Daoy (cell line): ENCODE measurements at places on chromosomes 1 and 21. TPM values are rescaled to one million over a fixed set of nuclear protein-coding genes. Genes with fewer than 3 reads are reported as not detected.
A peak's percentile ranks its signal among the peaks of the same experiment; 100 is the strongest.

Gene MAP3K21
- 2.7 and 3.2 TPM in 2 replicates for total RNA-seq

Gene GBP4
- total RNA-seq = 8.3 and 9.5 TPM in 2 replicates

Gene LDLRAD1
- not detected in 2 replicates for total RNA-seq

DNA sequence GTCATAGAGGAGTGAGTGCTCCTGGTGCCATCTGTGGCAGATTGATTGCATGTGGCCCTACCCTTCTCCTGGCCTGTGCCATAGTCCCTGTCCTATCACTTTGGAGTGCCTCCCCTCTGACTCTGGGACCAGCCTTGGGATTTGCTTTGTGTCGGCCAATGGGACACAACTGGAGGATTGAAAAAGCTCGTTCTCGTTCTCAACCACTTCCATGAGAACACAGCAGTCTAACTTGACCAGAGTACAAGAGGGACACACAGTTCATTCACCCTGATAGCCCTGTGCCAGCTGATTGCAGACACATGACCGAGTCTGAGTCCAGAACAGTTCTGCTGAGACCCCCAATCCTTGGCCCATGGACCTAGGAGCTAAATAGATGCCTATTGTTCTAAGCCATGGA is 47.8 kb downstream of the C1orf198 start:
- DNase-seq = no peak

- peak; percentile 94 for DNase-seq
Measured at GRCh38 chr1:212595787-212596714, 12.5 kb upstream of the ATF3 start.

Gene TUFT1
- total RNA-seq = 17.9 and 19.4 TPM in 2 replicates

DNA sequence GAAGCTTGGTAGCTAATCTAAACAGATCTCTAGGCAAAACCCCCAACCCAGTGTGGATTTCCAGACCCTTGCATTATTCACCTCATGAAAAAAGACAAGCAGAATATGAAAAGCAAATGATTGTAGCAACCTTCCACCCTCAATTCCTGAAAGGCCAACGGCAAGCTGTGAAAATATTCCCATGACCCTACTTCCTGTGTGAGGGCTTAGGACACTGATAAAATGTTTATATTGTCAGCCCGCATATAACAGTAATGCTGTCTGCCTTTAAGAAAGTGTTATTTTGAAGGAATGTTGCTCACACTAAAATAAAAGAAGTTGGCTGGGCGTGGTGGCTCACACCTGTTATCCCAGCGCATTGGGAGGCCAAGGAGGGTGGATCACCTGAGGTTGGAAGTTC is 233.5 kb upstream of the NRIP1 start:
- no peak for DNase-seq

- DNase-seq = no peak
Measured at GRCh38 chr1:197390856-197391255, 122.8 kb downstream of the CRB1 start.

Gene COL11A1
- total RNA-seq = not detected in 2 replicates

- DNase-seq = no peak
Measured at GRCh38 chr1:2882966-2883696, 81.6 kb upstream of the TTC34 start.

GRCh38 chr1:226064816-226065248 is 2.3 kb downstream of the H3-3A start:
- peak; percentile 48 for DNase-seq

- DNase-seq = no peak
Measured at GRCh38 chr1:225825607-225826007, 15.7 kb downstream of the EPHX1 start.

DNA sequence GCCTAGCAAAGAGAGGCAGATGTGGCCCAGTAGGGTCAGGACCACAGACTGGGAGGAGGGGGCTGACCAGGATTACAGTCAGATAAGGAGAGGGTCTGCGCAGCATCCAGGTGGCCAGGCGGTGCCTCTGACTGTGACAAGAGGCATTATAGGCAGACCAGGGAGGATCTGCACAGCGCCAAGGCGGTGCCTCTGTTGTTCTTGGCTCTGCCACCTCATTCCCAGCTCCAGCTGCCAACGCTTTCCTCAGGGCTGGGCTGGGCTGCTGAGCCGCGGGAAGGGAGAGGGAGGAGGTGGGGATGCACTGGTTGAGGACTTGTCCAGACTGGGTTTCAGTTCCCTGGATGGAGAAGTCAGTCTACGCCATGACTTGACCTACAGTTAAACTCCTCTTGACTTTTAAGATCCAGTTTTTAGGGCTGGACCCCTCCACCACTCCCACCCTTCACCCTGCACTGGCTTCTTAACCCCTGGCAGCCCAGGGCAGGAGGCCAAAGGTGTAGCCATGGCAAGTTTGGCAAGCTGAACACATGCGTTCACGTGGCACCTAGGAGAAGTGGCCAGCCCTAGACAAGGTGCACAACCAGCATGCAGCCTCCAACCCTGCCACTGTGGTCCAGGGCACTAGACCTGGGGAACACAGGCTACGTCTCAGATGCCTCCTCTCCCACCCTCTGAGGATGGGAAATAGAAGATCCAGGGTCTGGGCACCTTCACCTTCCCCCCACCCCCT is 4.5 kb upstream of the CRABP2 start:
- DNase-seq = peak; percentile 93

DNA sequence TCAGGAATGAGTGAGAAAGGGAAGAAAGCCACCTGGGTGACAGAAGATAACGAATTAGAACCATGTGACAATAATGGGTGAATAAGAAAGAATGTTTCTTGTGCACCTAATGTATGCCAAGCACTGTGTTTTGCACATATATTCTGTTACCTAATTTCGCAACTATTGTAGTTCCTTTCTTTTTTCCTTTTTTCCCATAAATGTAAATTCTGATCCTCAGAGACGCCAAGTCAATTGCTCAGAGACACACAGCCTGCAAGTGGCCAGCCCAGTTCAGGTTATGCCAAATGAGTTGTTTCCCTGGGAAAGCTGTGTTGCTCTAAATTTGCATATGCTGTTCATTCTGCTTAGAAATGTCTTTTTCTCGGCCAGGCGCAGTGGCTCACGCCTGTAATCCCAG is 1.7 kb upstream of the RSPO1 start:
- DNase-seq = no peak

Gene LIX1L
- total RNA-seq = 16.0 and 21.0 TPM in 2 replicates

DNA sequence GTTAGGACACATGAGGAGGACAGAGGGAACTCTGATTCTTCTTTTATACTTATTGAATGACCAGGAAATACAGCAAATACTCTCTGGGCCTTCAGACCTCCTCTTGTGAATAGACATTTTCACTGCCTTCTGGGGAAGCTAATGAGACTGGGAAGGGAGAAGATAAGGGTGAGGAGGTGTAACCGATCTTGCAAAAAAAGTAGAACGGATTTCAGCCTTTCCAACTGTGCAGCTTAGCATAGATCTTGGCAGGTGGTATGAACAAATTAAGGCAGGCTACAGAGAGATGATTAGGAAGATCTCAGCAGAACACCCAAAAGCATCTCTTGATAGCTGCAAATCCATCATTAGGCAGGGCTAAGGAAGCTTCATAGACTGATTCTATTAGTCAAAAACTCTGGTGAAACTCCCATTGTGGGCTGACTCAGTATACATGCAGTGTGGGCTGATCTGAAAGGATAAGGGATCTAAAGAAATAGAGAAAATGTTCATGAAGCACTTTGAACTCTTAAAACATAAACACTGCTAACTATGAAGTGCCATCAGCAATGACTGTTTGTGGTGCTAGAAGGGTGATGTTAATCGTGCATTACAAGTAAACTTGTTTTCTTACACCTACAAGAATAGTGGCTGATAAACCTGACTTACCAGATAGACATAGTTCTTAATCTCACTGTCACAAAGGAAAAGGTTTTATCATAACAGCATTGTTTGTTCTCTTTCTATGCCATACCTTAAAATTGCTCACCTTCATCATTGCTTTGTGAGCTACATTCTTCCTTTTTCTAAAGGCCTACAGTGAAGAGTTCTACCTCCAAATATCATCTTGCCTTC is 85.5 kb upstream of the PALMD start:
- DNase-seq = no peak

Gene PDZK1IP1
- not detected in 2 replicates for total RNA-seq

GRCh38 chr1:172489847-172490246 is 43.1 kb upstream of the SUCO start:
- DNase-seq = no peak

- peak; percentile 57 for DNase-seq
Measured at GRCh38 chr1:154423304-154423987, 18.3 kb downstream of the IL6R start.

Gene S100B
- total RNA-seq = 0.23 TPM in 1 of 2 replicates, not detected in the other

DNA sequence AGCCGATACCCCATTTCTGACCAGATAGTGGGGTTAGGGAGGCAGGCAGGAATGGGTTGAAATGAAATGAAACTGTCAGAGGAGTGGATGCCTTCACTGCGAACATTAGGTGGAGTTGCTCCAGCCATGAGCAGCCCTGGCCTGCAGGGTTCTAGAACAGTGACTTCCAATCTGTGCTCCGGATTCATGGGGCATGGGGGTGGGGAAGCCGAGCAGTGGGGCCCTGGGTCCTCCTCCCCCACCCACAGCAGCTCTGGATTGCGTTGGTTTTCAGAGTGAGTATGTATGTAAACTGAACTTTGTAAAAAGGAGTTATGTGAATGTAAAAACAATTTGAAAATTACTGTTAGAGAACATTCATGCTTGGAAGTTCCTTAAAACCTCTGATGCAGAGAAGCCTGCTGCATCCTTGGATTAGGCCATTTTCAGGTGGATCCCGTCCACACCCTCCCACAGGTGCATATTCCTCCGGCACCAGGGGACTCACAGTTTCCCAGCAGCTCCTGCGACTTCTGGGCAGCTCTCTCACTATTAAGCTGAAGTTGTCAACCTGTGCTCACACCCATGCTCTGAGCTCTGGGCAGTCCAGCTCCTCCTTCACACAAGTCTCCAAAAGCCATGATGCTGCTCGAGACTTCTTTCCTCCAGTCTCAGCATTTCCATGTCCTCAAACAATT is 54.4 kb upstream of the EDN2 start:
- DNase-seq = no peak

DNA sequence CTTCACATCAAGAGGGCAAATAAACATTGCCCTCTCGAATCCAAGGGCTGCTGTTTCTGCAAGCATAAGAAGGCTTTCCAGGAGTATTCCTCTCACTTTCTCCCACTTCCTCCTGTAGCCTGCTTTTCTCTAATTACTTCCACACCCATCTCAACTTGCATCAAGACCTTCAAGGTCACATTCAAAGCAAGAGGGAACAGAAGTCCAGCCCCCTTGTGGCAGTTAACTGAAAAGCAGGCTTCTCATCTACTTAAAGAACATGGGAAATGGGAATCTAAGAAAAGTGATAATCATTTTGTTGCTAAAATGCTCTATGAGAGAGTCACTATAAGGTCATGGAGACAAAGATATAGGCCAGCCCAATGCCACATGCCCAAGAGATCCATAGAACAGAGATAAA is 874.4 kb downstream of the KCNT2 start:
- no peak for DNase-seq

DNA sequence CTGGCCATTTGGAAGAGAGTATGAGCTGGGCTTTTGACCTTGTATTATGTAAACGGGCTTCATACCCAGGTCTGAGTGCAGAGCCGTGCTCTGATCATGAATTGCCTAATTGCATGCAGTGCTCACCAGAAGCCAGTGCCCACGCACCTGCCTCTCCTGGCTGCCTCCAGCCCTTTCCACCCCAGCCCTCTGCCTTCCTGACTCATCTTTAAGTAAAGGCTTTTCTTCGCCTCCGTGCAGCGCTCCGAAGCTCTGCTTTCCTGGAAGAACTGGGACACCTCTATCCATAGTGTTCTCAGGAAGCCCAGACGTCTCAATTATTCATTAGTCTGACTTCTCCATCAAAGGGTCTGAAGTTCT is 413.7 kb downstream of the PTPRU start:
- DNase-seq = no peak

Gene PTCH2
- total RNA-seq = 0.11 TPM in 1 of 2 replicates, not detected in the other

DNA sequence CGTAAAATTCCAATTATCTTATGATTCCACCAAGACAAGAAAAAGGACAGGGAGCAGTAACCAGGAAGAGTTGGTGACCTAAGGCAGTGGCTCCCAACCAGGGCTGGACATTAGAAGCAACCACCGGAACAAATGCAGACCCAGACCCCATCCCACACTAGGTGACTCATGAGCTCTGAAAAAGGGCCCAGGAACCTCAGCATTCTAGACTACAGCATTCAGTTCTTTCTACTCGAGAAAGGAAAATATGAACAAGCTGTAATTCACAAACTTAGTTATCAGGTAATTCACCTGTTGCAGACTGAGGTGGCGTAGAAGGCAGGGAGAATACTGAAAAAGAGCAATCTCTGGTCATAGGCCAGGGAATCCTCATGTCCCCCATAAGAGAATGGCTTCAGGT is 138.4 kb upstream of the KRTAP19-8 start:
- DNase-seq = no peak

GRCh38 chr1:100353071-100353801 is 930 bp downstream of the CDC14A start:
- peak; percentile 23 for DNase-seq

- no peak for DNase-seq
Measured at GRCh38 chr1:96060621-96061020, 661.0 kb upstream of the PTBP2 start.

Gene PTPN22
- 1.5 and 4.1 TPM in 2 replicates for total RNA-seq

DNA sequence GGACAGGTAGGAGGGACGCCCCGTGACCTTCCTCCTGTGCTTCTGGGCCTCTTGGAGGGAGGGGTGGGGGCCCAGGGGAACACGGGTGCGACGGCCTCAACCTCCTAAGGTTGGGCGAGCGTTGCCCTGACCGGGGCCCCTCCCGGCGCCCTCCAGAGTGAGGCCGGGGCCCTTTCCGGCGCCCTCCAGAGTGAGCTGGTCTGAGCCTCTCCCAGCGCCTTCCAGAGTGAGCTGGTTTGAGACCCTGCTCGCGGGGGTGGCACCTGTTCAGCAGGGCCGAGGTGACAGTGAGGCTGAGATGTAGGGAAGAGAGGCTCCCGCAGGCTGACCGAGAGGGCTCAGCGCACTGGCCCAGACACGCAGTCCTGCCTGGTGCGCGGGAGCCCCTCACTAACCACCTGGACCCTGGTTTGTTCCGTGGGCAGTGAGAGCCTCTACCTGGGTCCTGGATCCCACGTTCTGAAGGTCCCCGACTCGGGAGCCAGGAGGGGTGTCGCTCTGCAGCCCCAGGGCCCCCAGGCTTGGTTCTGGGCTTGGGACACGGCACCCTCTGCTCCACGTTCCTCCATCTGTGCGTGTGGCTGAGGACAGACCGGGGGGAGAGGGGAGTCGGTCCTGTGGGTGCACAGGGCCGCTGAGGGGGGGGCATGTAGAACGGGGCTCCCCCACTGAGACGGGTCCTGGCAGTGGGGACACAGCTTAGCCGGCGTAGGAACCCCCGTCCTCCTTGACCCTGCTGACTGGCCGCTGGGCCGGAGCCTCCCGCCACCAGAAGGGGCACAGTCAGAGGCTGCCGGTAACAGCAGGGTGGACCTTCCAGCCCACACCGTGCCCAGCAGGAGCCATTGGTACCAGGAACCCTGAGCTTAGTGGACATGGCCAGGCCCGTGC is 1.4 kb downstream of the COL6A1 start:
- no peak for DNase-seq

Gene IKBKE
- total RNA-seq = 12.2 and 14.7 TPM in 2 replicates

- DNase-seq = no peak
Measured at GRCh38 chr1:37360011-37360410, 114.4 kb upstream of the ZC3H12A start.

DNA sequence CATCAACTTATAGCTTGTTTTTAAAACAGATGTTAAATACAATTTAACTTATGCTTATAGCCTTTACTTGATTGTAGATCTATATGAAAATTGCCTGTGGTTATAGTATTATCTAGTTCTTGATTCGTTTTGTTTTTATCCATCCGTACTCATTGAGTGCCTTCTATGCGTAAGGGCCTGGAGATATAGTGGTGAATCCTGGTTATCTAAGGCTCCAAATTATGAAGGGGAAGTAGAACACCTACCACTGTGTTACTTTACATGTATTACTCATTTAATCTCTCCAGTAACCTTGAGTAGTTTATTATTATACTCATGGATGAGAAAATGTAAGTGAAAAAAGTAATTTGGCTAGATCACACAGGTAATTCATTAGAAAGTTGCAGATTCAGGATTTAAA is 121.8 kb downstream of the OSBPL9 start:
- no peak for DNase-seq
